ENCODE measurements at places on chromosomes 4 and X. TPM values are rescaled to one million over a fixed set of nuclear protein-coding genes. Genes with fewer than 3 reads are reported as not detected.

The ADH1A gene
- not detected for total RNA-seq

- no peak for DNase-seq
Observed at GRCh38 chr4:182447767-182448280, 204.6 kb downstream of the TENM3 start.

DNA sequence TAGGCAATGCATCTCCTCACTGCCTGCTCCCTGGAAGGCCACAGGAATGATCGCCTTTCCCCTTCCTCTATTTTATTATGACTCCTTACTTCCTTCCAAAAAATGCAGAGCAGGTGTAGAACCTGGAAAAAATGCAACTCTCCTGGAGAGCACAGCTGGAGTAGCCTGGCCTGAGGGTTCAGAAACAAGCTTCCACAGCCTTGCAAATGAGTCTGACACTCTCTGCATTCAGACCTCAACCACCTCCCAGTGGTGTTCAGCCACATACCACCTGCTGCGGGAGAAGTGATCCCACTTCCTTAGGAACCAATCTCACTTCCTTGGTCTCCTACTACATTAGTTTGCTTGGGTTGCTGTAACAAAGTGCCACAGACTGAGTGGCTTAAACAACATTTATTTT, 368.1 kb upstream of the NOCT start:
- no peak for DNase-seq

- DNase-seq: no peak
Observed at GRCh38 chrX:79630033-79631009, 263.2 kb upstream of the ITM2A start.

All from activated B cell treated with CpG ODN at 0.5 μM for 24 hours (primary cell).